SW 1271 (cell line): ENCODE measurements at places on chromosomes 2 and 18.

GRCh38 chr2:63424329-63425078 lies 163.8 kb downstream of the WDPCP start:
- DNase-seq, result no peak

DNA sequence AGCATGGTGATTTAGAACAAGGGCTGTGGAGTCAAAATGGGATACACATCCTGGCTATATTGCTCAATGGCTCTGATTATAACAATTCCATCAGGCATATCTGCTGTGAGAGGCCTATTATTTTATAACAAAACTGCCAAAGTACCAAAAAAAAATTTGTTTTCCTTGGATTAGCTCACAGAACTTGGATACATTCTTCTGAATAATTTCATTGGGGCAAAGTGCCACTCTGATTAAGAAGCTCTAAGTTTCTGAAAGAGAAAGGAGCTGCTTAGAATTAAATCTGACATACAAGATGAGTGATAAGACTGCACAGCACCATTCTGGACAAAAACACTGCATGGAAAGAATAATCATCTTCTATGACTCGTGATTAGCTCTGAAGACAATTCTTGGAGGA lies 85.7 kb downstream of the SMC6 start:
- no peak for DNase-seq

DNA sequence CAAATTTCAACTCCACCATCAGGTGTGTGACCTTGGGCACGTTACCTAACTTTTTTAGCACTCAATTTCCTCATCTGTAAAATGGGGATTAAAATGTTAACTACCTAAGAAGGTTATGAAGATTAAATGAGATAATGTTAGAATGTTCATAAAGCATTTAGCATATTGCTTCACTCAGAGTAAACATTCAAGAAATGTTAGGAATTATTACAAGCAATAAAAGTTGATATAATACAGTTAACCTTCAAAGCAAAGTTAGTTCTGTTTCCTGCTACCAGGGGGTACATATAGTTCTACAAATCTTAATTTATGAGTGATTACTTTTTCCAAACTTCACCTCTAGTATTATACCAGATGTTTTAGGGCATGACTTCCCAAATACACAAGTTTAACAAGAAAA lies 254.2 kb downstream of the PDE11A start:
- no peak for DNase-seq

- DNase-seq, result peak; percentile 17
These were observed 5.0 kb downstream of the SFTPB start for GRCh38 chr2:85662899-85663593.

DNA sequence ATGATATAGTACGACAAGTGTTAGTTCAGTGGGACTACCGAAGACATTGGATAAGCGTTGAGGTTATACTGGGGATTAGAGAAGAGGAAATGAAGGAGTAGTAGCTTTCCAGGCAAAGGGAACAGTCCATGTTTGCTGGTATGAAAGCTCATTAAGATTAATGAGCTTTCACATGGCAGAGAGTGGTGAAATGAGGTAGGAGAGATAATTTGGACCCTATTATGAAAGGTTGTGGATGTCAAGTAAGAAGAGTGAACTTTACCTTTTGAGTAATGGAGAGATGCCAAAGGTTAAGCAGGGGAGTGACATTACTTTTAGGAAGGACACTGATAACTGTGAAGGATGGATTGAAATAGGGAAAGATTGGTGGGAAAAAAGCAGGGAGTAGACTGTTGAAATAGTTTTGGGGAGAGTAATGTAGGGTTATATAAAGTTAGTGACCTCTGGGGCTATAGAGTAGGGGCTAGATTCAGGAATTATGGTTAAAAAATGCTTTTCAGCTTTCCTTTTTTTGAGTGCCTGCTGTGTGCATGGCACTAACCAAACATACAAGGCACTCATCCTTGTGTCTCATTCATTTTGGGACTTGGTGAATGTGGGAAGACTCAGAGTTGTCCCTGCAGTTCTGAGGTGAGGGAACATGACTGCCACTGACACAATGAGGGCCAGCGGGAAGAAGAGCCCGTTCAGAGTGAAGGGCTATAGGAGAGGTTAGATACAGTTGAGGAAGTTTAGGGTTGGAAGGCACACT lies 87.2 kb upstream of the STON1 start:
- no peak for DNase-seq

- DNase-seq, result no peak
These were observed 165.7 kb upstream of the GLI2 start for GRCh38 chr2:120570001-120570400.

- no peak for DNase-seq
These were observed 56.9 kb downstream of the WDR75 start for GRCh38 chr2:189498205-189498604.
